ENCODE measurements at places on chromosomes 5 and 9.

GRCh38 chr9:37951671-37952449, 47.9 kb upstream of the SLC25A51 start:
- no peak for DNase-seq

DNA sequence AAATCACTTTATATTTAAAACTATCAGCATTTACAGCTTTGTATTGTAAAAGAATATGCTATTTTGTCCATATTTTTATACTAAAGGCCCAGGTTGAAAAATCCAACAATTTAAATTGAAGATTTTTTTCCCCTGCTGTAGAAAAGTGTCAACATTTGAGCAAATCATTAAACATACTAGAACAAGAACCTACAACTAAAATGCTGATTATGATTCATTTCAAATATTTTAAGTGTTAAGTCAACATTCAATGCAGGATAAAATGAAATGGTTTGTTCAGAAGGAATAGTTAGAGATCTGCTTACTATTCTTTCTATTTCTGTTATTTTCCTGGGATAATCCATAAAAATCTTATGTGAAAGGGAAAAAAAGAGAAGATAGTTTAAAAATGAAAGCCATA, 866.5 kb upstream of the DMAC1 start:
- no peak for DNase-seq

GRCh38 chr5:105924366-105924765, 1746.4 kb downstream of the EFNA5 start:
- no peak for DNase-seq

DNA sequence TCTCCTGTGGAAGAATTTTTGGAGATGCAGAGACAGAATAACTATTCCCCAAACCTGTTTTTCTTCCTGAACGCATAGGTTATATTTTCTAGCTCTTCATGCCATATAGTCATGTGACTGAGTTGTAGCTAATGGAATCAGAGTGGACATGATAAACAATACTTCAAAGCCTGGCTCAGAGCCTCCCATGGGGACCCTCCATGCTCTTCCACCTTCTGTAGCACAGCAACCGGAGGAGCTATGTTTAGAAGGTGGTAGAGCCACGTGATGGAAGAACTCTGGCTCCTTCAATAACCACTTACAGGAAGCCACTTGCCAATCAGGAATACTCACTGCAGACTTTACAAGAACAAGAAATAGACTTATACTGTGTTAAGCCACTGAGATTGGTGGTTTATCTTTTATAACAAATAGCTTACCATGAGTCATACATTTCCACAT, 39.2 kb downstream of the NADK2 start:
- no peak for DNase-seq

DNA sequence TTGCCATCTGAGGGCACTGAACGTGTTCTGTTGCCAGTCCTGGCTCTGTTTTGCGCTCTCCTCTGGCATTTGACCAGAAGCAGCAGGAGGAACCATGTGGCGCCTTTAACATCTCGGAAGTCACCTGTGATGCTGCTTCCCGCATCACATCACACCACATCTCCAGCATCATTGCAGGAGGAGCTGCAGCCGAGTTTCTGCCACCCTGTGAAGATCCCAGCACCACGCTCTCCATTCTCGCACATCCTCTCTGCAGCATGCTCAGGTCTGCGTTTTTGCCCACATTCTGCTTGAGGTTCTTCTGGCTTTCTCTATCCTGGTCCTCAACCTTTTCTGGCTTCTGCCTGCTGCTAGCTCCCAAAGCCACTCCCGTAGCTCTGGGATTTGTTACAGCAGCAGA, 11.0 kb upstream of the IRX4 start:
- DNase-seq, result no peak

- no peak for DNase-seq
Observed at GRCh38 chr5:147336876-147337275, 102.0 kb downstream of the STK32A start.

- no peak for DNase-seq
Observed at GRCh38 chr9:121529237-121529987, 29.8 kb upstream of the GGTA1 start.

GRCh38 chr9:85730916-85731630, 10.7 kb downstream of the AGTPBP1 start:
- no peak for DNase-seq

DNA sequence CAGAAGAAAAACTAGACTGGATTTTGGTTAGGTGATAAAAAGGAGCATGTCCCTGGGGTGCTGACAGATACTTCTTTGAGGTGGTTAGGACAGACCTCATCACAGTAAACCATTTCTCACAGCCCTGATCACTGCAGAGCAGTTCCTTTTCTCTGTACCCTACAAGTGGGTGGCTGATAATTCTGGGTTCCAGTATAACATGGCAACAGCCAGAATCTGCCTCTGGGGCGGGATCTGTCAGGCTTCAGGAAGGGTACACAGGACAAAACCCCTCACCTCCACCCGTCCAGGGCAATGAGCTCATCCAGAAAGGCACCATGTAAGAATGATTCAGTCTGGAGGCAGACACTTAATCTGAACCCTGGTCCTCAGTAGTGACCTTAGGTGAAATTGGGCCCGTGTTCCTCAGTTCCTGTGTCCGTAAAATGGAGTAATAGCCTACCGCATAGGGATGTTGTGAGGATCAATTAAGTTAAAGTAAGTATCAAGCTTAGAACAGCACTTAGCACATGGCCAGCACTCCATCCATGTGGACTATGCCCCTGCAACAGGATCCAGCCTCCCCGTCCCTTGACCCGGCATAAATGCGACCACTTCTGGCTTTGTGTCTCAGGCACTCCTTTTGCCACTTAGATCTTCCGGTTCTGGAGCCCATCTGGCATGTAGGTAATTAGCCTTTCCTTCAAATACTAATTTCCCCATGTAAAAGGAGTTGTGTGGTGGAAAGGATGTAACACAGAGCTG, 129.2 kb downstream of the LHFPL2 start:
- DNase-seq, result no peak

- no peak for DNase-seq
Observed at GRCh38 chr9:3415906-3416305, 109.9 kb downstream of the RFX3 start.

DNA sequence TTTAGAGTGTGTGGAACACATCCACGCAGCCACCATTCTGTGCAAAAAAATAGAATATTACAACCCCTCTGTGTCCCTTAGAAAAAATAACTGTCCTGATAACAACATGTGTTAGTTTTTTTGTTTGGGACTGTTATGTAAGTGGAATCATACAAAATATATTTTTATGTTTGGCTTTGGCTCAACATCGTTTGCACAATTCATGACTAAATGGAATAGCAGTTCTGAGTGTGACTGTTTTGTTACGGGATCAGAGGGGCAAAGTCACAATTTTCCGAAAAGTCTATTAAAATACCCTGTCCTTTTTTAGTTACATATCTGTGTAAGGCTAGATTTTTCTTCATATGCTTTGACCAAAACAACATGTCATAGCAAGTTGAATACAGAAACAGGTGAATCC, 12.8 kb downstream of the MTREX start:
- no peak for DNase-seq

DNA sequence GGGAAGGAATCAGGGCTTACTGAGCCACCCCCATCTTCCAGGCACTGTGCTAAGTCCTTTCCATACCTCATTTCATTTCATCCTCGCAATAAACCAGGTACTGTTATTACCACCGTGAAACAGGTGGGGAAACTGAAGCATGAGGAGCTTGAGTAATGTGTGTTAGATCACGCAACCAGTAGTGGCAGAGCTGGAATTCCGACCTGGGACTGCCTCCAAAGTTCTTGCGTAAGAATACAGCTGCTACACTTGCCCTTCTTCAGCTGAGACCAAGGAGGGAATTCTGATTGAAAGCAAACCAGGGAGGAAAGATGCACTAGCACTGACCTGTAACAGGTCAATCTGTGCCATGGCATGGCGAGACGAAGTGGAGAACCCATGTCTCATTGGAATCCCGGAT, 113.4 kb upstream of the MSX2 start:
- DNase-seq, result no peak

DNA sequence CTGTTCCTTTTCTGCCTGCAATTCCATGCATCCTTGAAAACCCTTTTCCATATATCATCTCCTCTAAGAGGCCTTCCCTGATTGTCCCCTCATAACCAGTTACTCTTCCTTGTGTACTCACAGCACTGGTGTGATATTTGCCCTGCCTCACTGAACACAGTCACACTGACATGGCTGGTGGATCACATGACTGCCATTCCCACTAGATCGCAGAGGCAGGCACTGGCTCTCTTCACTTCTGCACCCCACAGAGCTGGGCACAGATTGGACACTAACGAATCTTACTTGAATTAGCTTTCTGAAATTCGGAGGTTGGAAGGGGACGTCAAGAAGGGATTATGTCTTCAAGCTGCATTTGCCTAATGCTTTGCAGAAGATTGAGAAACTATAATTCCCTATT, 208.0 kb downstream of the PAPPA start:
- no peak for DNase-seq

DNA sequence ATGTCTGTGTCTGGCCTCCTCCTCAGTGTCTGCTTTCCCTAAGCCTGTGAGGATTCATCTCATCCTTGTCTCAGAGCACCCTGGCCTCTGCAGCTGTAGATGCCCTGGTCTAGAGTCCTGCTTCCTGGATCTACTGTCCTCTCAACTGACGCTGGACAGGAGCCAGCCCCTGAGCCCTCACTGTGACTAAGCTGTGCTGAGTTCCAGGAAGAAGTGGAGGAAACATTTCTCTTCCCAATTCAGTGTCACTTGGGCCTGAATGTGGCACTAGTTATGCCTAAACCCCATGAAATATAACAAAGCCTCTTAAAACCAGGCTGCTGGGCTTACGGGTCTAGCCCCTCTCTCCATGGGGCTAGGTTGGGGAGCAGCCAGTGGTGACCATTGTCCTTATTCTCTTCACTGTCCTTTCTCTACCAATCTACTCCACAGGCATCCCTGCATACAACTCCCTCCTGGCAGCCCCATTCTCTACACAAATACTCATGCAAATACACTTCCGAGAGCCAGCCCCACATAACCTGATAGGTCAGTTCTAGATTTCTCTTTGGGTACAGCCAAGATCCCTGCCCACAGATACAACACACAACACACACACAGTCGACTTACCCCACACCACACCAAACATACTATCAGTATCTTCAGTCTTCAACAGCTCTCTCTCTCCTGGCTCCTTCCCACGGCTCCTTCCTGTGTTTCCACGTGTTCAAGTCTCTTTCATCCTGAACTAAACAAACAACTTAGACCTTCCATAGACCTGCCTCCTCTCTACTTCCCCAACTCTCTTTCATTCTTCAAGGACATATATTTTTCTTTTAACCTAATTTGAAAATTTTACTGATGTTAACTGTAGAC, 220.8 kb downstream of the SNX18 start:
- DNase-seq, result no peak

All from stimulated activated CD4-positive, alpha-beta T cell treated with anti-CD3 and anti-CD28 coated beads, Interleukin-2, amount 100 ng/mL, for 4 hours (primary cell).